ENCODE measurements at places on chromosomes 5 and 9.

DNA sequence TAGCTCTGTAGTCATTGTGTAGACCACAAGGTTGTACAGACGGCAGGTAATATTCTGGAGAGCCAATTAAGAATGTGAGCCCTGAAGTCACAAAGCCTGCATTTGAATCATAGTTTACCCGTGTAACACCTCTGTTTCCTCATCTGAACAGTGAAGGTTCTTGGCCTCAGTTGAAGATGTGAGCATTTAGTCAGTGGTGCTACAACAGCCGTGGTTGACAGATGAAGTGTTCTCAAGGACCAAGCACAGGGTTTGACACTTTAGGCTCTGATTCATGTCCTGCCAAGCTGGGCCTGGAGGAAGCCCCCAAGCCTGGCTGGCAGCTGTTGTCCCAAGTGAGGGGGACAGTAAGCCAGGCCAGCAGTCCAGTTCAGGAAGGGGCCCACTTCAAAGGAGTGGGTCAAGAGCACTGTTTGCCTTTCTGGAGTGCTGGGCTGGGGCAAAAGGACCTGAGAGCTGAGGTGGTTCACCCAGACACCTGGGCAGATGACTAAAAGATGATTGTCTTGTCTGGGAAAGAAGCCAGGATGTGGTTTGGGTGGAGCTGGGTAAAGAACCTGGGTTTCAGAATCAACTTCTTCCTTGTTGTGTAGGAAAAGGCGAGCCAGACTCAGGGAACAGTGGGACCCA is 20.7 kb downstream of the FAXDC2 start:
- DNase-seq, result no peak

- DNase-seq, result no peak
These were observed 248.2 kb downstream of the ACTL7B start for GRCh38 chr9:108607607-108608006.

DNA sequence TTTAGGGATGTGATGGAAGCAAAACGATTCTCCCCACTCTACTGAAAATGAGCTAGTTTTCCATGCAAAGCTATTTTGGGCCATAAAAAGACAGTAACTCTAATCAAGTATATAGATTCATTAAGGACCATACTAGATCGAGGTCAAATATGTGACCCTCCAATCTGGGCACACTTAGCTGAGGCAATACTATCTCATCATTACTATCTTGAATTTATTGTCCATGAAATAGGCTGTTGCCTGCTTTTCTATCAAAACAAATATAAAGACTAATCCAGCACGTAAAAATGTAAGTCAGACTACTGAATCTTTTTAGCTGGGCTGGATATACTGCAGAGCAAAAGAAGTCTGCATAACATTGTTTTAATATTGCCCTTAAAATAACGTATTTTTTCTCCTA is 943.1 kb downstream of the NR2F1-AS1 start:
- DNase-seq, result no peak

GRCh38 chr5:91145333-91145620 is 237.8 kb downstream of the ARRDC3 start:
- DNase-seq, result peak; percentile 31

- DNase-seq, result peak; percentile 74
These were observed 18.1 kb downstream of the GSN start for GRCh38 chr9:121285835-121286687.

DNA sequence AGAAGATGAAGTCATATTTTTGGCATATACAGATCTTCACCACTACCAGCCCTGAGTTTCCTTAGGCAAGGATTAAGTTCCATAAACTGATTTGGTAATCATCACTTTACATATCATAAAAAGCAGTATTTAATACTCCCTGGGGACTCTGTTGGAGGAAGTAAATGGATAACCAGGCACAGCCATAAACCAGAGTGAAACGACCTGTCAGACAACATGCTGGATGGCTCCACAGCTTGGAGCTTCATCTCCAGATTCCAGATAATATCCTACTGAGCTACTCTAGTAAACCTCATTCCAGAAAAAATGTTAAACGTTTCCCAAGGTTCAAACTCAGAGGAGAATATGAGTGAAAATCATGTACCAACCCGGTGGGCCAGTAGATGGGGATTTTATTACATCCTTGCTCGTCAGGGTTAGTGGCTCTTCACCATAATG is 109.2 kb downstream of the BASP1 start:
- no peak for DNase-seq

- DNase-seq, result no peak
These were observed 230 bp downstream of the SLC44A1 start for GRCh38 chr9:105244734-105245028.

DNA sequence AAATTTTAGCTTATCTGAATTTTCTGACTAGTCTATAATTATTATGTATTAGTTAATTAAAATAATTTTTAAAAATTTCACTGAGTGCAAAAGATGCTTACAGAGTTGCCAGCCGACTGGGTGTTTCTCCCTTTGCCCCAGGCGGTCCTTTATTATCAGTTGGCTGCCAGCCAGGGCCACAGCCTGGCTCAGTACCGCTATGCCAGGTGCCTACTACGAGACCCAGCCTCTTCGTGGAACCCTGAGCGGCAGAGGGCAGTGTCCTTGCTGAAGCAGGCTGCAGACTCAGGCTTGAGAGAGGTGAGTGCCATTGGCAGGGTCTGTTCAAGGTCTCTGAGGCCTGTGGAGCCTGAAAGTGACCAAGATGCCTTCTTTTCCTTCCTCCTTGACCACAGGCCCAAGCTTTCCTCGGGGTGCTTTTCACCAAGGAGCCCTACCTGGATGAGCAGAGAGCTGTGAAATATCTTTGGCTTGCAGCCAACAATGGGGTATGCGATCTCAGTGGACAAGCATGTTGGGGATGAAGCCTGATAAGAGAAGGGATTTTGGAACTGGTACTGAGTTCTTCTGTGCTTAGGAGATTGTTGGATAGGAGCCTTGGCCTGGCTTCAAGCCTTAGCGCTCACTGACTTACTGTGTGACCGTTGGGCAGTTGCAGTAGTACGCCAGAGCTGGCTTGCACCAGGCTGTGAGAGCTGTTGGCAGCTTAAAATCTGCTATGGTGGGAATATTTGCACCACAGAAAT is 10.6 kb downstream of the DELE1 start:
- DNase-seq, result peak; percentile 80

DNA sequence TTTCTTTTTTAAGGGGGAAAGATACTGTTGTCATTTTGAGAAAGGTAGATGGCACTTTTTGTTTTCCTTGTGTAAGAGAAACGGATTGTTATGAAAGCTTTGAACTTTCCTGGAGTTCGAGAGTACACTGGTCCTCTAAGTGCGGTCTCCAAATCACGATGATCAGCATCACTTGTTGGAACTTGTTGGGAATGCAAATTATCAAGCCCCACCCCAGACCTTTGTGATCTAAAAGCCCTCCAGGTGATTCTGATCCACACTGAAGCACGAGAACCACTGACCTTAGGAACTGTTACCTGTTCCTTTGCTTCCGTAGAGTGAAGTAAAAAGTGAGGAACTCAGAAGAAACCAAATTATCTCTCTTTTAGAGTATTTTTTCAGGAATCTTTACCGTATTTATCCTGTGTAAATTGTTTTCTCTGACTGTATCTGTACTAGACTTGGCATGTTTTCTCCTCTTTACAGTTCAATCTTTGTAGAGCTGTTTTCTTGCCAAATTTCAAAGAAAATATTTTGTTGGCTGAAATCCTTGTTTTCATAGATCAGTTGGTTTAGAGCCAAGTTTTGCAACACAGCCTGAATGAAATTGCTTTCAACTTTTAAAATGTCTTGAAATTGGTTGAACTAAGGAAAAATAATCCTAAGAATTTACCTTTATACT is 4.0 kb downstream of the MAT2B start:
- peak; percentile 90 for DNase-seq

DNA sequence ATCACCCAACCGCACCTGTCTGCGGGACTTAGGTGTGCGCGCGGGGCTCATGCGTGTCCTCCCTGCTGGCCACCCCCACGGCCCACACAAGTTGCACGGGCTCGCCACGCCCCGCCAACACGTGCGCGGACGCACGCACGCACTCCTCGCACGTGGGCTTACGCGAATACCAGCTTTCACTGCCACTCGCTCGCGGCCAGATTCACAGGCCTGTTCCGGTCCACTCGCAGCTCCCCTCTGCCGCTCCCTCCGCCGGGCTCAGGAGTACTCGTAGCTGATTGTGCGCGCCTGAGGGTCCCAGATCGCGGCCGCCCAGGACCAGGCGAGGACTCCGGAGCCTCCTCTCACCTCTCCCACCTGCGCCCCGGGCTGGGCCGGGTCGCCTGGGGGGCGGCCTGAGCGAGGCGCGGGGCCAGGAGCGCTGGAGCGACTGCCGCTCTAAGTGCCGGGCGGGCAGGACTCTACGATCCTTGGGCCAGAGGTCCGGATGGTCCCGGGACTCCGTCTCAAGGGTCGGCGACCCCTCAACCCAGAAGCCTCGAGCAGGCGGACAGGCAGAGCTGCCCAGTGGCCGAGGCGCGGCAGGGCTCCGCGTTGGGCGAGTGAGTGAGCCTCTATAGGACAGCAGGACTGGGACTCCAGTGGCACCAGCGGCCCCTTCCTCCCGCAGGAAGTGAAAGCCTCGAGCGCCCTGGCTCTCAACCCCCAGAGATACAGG is 3.4 kb downstream of the PCDHGC5 start:
- DNase-seq, result no peak

DNA sequence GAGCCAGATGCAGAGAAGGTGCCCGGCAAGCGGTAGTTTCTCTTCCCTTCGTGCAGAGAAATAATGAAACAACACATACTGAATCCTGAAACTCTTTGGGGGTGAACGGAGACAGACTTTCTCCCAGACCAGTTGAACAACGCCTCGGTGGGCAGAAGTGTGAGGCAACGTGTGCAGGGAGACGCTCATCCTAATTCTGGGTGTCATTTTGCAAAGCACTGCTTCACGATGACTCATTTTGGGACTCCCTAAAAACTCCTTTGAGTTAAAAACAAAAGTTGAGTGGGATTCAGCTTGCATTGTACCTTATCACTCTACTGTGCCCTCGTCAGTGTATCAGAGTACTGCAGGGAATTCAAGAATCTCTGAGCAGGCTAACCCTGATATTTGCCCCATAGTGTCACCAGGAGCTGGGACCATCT is 3.5 kb upstream of the NEK6 start:
- no peak for DNase-seq

GRCh38 chr5:169599451-169599850 is 15.9 kb downstream of the SPDL1 start:
- no peak for DNase-seq

DNA sequence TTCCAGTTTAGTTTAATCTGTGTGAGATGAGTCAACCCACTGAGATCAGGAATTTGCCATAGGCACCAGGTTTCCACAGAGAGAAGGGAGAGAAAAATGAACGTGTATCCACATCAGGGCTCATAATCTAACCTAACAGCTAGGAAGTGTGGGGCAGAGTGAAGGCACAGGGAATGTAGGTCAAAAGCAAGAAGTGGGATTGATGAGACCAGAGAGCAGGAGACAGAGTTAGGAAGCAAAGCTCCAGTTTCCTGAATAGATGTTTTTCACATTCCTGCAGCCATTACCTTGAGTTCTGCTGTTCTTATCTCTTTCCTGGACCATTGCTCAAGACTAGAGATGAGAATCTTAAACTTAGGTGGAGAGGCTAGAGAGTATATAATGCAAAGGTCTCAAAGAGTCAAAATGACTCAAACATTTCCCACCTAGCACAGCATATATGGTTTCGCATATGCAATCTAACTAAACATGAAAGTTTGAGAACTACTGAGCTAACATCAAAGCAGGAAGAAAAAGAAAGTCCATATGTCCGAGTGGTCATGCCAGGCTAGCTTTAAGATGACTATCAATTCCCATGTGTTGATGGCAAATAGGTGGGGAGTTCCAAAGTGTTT is 41.1 kb upstream of the GNAQ start:
- DNase-seq, result no peak

DNA sequence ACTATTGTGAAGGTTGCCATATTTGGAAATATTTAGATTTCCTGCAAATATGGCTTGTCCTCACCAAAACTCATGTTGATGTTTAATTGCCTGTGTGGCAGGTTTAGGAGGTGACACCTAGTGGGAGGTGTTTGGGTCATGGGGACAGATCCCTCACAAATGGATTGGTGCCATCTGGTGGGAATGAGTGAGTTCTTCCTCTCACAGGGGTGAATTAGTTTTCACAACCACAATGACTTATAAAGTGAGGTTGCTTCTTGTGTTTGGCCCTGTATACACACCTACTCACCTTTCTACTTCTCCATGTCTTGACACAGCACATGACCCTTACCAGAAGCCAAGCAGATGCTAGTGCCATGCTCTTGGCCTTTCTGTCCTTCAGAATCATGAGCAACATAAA is 41.1 kb downstream of the ISOC1 start:
- no peak for DNase-seq

- DNase-seq, result no peak
These were observed 80.2 kb downstream of the TMEM174 start for GRCh38 chr5:73253047-73253660.

DNA sequence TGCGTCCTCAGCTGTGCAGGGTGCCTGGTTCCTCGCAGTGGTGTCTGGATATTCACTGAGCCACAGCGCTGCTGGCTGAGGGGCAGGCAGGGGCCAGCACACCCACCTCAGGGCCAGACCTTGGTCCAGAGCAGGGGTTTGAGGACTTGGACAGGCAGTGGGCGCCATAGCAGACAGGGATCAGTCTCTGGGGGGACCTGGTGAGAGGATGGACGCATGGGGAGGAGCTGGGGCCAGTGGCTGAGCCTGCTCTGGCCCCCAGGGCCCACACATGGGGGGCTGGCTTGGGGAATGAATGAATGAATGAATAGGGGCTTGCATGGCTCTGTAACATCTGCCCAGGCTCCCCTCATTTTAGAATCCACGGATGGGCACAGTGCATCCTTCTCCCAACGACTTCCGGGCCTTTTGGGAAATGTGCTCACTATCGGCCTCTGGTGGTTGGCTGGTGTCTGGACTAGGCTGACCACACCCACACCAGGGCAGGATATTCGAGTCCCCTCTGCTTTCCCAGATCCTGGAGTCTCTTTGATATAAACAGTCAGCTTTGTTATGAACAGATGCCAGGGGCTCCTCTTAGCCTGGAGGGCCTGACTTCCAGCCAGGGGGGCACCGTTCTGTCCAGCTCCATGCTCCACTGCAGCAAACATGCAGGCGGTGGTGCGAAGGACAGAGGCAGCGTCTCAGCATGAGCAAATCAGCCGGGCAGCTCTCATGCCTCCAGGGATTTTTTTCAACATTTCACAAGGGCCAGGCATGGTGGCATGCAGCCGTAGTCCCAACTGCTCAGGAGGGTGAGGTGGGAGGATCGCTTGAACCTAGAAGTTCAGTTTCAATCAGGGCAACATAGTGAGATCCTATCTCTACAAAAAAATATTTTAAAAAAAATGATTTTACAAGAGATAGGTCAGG is 62.6 kb downstream of the NEK6 start:
- peak; percentile 74 for DNase-seq

- peak; percentile 58 for DNase-seq
These were observed 4.5 kb downstream of the SPARC start for GRCh38 chr5:151682240-151682639.

GRCh38 chr5:97922776-97923175 is 739.7 kb upstream of the RIOK2 start:
- DNase-seq, result no peak

GRCh38 chr5:132225165-132226032 is 2.3 kb downstream of the P4HA2 start:
- DNase-seq, result peak; percentile 99

DNA sequence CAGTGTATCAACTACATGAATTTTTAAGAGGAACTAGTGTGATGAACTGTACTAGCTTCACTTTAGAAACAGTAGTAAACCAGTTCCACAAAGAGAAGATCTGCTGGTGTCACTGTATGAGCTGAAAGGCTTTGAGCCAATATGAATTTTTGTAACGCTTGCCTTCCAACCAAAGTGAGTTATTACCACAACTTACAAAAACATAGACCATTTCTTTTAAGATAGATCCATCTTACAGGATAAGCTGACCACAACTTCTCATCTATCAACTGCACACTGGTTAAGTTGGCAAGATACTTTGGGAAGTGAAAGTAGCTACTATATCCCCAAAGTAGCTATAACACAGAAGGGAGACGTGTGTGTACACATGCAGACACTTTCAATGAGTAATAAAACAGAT is 849.6 kb upstream of the DMAC1 start:
- no peak for DNase-seq

Measured in fibroblast of the aortic adventitia (primary cell).